ENCODE measurements at places on chromosomes 6 and 20.

GRCh38 chr20:39268981-39269461, 306.9 kb downstream of the DHX35 start:
- peak; percentile 57 for DNase-seq

DNA sequence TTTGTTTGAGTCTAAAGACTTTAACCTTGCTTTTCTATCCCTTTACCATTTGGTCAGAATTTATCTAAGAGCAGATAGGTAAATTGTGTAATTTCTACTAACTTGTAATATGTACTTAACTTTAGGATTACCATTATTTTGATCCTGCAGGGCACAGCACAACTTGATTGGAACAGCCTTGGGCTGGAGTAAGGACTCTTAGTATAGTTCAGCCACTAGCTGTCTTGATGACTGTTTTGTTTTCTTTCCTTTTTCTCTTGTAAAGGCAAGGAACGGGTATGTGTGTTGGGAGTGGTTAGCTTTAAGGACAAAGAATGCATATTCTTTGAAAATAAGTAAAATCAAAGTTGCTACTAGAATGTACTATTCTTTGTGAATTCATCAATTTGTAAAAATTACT, 203.2 kb downstream of the ZFAND3 start:
- DNase-seq, result no peak

DNA sequence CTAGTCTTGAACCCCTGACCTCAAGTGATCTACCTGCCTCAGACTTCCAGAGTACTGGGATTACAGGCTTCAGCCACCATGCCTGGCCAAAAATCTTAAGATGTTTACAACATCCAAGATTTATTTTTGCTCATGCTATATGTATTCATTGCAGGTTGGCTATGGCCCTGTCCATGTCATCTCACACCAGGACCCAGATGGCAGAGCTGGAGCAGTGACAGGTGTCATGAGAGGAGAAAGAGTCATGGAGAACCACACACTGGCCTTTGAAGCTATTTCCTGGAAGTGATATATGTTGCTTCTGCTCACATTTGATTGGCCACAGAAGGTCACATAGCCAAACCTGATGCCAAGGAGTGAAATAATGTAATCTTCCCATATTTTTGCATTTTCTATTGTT, 13.8 kb upstream of the DDR1 start:
- DNase-seq, result no peak

DNA sequence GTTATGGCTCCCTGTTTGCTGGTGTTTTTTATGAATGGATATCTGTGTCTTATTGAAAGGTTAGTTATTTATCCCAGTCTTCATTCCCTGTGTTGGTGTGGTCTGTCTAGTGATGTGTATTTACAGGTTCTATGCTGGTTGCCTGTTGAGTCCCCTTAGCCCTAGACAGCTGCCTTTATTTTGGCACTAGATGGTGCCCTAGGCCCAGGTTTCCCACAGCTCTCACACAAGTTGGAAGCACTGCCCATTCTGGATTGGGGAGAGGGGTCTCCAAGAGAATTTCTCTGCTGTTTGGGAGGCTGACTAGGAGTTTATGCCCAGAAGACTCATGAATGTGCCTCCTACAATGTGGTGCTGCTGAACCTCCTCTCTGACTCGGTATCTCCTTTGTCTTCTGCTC, 12.4 kb downstream of the GRM1 start:
- DNase-seq, result peak; percentile 47

- no peak for DNase-seq
These were observed 403.8 kb upstream of the SOX4 start for GRCh38 chr6:21189759-21190158.

GRCh38 chr6:107491138-107491609, 1.3 kb downstream of the SOBP start:
- DNase-seq, result peak; percentile 25

- peak; percentile 87 for DNase-seq
These were observed 8.5 kb downstream of the JARID2 start for GRCh38 chr6:15254070-15254975.

GRCh38 chr20:64160118-64160517, 4.1 kb upstream of the MYT1 start:
- DNase-seq, result no peak

- no peak for DNase-seq
These were observed 105.9 kb upstream of the MLN start for GRCh38 chr6:33909737-33910136.

GRCh38 chr6:90074161-90074850, 180.0 kb downstream of the GJA10 start:
- DNase-seq, result no peak

GRCh38 chr20:52667358-52667757, 304.8 kb upstream of the TSHZ2 start:
- no peak for DNase-seq

DNA sequence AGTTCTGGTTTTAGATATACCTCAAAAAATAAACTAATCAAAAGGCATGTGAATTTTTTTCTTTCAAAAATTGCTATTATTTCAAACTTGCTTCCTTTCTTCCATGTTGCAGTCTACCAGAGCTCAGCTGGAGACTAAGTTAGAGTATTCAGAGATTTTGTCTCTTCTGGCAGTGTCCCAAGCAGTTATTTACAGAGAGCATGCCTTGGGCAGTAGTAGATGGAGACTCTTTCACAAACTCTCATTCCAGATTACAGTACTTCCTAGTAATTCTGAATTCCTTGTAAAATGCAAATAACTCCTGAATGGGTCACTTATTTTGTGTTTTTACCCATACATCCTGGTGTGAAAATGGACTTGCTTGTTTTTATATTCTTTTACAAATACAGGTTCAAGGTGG, 703.4 kb downstream of the EPHA7 start:
- no peak for DNase-seq

GRCh38 chr6:147486683-147487082, 21.8 kb upstream of the SAMD5 start:
- no peak for DNase-seq

DNA sequence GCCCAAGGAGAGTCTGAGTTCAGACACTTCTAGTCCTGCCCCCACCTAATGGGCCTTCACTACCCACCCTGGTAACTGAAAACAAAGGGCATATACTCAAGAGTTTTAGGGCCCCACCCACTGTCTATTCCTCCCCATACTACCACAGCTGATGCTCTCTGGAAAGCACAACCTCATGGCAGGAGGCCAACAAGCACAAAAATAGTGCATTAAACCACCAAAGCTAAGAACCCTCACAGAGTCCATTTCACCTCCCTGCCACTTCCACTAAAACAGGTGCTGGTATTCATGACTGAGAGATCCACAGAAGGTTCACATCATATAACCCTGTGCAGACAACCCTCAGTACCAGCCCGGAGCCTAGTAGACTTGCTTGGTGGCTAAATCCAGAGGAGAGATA, 132.1 kb upstream of the ADGRB3 start:
- DNase-seq, result no peak

GRCh38 chr6:144559865-144560593, 274.9 kb downstream of the UTRN start:
- no peak for DNase-seq

- no peak for DNase-seq
These were observed 46.6 kb downstream of the CDH22 start for GRCh38 chr20:46261456-46262253.

- DNase-seq, result no peak
These were observed 24.3 kb downstream of the NSFL1C start for GRCh38 chr20:1442304-1442703.

GRCh38 chr6:3195695-3196497, 31.6 kb downstream of the TUBB2B start:
- DNase-seq, result peak; percentile 40

GRCh38 chr6:133606852-133607251, 282.1 kb upstream of the TCF21 start:
- DNase-seq, result no peak

DNA sequence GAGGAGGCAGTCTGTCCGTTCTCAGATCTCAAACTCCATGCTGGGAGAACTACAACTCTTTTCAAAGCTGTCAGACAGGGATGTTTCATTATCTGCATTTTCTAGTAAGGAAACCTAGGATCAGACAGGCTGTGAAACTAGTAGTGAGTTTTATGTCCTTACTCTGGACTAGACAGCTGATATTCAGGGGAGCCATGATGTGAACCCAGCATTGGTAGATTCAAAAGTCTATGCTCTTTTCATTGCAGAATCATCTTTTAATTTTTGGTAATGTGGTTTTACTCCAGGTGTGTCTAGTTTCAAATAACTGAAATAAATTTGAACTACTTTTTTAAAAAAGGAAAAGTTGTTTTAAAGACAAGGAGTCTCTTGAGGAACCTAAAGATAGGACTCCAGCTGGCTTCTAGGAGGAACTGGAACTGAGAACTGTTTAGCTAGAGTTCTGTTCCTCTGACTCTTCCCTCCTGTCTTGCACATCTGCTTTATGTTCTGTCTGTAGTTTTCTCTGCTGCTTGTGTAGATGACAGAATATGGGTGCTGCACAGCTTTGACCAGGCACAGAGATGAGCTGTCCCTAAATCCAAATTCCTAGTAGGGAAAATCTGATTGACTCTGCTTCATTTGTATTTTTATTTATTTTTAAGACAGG, 27.8 kb upstream of the RNF144B start:
- DNase-seq, result no peak

DNA sequence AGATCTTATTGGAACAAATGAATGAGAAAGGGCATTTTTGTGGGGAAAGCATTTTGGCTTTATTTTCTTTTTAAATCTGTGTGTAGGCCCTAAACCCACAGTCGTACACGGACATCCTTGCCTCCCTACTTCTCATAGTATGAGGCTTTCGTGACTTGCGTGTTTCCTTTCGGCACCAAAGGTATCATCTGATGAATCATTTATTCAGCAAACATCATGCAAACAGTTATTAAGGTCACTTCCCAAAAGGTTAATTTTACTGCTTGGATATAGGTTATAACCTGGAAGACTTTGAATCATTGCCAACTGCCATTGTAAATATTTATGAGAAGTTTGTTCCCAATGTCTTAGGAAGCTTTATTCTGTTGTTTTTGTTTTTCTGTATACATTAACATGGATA, 15.1 kb upstream of the SLC22A2 start:
- DNase-seq, result no peak

DNA sequence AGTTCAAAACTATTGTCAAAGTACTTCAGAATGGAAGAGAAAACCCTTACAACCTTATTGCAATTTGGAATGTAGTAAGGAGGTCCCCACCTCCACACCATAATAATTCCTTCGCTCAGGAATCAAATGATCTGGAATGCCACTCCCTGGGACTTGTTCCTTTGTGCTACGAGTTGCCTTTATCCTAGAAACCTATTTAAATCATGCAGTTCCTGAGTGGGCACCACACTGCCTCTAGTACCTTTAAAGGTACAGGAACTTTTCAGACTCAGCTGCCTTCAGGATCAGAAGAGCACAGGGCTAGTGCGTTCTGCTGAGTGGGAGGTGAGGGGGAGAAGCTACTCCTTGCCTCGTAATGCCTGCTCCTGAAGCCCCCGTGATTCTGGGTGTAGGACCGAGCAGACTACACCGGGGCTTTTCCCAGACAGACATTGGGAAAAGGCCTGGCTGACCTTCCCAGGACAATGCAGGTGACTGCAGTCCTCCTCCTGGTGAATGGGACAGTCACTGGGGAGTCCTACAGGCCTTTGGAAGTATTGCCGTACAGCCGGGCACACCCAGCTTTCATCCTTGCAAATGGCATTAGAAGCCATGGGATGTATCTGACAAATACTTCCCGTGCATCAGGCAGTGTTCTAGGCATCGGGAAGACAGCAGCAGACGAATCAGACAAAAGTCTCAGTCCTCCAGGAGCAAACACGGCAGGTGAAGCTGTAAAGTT, 11.8 kb upstream of the TUBB2B start:
- DNase-seq, result no peak

DNA sequence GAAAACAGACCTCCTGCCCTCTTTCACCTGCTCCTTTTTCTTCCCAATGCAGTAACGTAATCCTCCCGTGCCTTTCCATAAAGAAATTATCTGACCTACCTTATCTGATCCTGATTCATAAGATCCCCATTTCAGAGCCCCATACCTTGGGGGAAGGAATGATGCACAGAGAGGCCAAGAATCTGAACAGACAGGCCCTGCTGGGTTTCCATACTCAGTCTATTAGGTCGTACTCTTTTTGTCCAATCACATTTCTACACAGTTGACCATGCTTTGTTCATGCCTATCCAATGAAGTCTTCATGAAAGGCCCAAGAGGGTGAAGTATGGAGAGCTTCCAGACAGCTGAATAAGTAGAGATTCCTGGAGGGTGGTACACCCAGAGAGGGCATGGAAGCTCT, 25.3 kb downstream of the SRPK1 start:
- no peak for DNase-seq

GRCh38 chr20:32906200-32906599, 47.5 kb downstream of the EFCAB8 start:
- peak; percentile 26 for DNase-seq

- no peak for DNase-seq
These were observed 390.5 kb downstream of the QKI start for GRCh38 chr6:163804991-163805390.

GRCh38 chr6:148967541-148967956, 220.7 kb downstream of the UST start:
- no peak for DNase-seq

GRCh38 chr20:18416486-18416885, 50.3 kb downstream of the DZANK1 start:
- no peak for DNase-seq

DNA sequence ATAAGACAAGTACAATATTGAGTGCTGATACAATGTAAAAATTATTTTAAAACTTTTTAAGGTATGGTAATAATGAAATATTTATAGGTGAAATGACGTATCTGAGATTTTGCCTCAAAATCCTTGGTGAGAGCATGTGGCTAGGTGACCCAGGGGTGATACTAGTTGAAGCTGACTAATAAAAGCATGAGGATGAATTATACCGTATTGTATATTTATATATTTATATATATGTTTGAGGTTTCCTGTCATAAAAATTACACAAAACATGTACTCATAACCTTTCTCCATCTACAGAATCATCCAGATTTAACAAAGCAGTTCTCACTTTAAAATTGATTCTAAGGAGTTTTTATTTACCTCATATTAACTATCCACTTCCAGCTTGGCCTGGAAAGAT, 358.1 kb downstream of the CDKAL1 start:
- no peak for DNase-seq

GRCh38 chr6:88360203-88360797, 194.2 kb upstream of the CNR1 start:
- no peak for DNase-seq

DNA sequence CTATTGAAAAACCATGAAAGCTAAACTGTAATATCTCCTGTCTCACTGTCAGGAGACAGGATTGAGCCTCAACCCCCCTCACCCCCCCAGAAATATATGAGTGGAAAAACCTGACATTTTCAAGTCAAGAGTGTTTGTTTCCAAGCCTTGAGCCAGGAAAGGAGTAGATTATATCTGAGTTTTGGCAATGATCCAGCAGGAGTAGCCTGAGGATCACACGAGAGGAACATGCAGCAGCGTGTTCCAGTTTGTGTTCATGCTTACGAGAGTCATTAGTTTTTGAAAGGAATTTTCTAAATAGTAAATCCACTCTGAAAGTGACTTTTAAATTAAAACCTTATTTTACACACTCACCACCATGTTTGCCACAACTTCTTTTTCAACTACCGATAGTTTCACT, 15.8 kb downstream of the IL22RA2 start:
- no peak for DNase-seq

Data from NB4 (cell line).